ENCODE measurements at places on chromosomes 3 and 15.

DNA sequence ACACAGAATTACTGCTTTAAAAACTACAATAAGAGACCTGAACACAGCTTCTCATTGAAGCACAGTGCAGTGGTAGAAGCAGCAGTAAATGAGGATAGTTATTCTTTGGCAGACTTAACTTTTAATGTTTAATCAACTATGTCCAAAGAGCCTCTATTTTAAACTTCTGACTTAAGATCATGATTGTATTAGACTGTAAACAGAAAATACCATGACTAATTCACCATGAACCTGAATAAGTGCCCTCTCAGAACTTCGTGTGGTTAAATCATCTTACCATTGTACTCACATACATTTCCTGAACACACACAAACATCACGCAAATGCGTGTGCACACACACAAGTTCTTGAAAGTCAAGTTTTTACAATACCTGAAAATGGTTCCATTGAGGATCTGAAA, 13.9 kb downstream of the CEP152 start:
- DNase-seq, result peak; percentile 2

GRCh38 chr3:61237858-61238257, 13.4 kb downstream of the FHIT start:
- no peak for DNase-seq

- peak; percentile 43 for DNase-seq
Measured at GRCh38 chr15:62254137-62254934, 89.3 kb upstream of the C2CD4B start.

DNA sequence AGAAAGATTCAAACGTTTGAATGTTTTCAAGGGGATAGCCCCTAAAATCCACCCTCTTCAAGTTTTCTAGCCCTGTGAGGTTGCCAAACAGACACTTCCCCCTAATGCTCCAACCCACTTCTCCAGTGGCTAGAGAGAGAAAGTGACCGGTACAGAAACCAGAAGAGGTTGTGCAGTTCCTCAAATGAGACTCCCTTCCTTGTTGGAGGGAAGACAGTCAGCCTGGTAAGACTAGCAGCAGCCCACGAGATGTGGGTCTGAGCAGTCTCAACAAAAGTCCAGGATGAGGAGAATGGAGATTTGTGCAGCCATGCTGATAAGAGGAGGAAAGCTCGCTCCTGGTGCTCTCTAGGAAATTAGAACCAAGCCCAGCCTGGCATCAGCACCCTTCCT, 222.8 kb upstream of the TPRG1 start:
- no peak for DNase-seq

DNA sequence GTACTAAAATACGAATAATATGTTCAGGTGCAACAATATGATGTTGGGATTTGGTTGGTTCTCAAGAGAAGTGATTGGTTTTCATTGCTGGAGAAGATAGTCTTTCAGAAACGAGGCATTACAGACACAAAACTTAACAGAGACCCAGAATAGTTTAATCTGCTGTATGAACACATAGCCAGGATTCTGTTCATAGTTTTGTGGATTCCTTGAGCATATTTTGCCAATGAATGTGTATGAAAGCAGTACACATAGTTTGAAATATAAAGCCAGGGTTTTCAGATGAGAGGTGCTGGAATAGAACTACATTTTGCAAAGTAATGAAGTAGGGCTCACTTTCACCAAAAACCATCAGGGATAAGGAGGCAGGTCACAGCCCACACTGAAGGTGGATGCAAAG, 5.7 kb upstream of the MCTP2 start:
- no peak for DNase-seq

- DNase-seq, result no peak
Measured at GRCh38 chr3:158809642-158810041, 7.8 kb downstream of the MFSD1 start.

DNA sequence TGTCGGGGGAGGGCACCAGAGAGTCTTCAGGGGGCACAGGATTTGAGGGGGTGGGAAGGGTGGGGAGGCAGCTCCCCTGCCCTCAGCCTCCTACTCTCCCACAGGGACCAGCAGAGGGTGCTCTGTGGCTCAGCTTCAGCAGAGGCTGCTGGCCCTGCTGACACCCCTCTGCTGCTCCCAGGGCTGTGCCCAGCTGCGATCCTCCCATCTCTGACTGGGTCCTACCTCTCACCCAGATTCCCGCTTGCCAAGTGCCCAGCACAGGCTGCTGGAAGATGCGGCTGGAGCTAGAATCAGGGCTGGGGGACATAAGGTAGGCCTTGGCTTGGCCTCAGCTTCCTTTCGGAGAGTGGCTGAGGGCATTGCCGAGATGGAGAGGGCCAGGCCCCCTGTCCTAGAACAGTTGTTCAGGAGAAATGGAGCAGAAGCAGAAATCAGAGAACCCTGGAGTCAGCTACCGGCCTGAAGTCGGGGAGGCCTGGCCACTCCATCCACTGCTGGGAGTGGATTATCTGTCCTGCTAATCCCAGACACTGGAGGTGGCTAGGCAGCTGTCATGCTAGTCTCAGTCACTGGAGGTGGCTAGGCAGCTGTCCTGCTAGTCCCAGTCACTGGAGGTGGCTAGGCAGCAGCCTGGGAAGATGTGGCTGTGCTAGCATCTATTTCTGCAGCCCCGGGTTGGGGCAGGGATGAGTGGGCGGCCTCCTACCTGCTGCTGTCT, 3.9 kb downstream of the GRM2 start:
- no peak for DNase-seq

DNA sequence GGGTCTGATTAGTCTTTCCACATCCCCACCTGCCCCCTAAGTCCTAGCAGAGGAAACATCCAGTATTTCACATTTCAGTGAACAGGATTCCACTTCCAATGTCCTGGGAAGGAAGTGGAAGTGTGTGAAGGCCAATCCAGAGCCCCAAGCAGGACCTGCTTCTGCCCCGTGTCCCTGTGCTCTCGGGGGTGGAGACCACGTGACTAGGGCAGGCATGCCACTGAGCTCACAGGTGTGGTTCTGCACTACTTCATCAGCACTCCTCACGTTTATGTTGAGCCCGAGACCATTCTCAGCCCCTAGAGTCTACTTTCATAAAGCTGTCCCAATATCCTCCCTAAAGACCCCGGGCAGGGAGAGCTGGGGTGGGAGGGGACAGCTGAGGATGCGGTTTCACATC, 84.3 kb downstream of the RAB11A start:
- no peak for DNase-seq

All from mammary epithelial cell (primary cell).